ENCODE measurements at places on chromosomes 4 and X.

DNA sequence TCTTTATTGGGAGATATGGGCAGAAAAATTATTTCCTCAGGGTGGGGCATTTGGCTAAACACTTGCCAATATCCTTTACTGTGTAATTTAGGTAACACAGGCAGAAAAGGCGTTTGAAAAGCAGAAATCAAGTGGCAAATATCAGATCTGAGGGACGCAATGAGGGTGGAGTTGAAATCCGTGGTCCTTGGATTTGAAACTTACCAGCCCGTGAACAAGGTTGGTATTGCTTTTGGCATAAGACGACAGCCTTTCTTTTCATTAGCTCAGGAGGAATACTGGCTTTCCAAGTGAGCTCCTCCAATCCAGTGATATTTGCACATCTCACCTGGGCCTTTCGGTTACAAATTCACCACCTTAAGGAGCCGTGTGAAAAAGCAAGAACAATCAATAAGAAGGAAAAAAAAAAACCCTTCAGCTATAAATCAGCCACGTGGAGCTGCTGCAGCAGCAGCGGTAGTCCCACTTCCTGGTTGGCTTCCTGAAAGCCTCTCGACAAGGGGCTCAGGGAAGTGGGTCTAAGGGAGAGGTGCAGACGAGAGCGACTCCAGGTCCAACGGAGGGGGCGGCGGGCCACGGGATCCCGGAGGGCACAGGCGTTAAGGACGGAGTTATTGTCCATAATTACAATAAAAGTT is 734 bp upstream of the GALNT7 start:
- DNase-seq = no peak

- DNase-seq = no peak
Measured at GRCh38 chrX:115949900-115950822, 220.4 kb upstream of the AGTR2 start.

DNA sequence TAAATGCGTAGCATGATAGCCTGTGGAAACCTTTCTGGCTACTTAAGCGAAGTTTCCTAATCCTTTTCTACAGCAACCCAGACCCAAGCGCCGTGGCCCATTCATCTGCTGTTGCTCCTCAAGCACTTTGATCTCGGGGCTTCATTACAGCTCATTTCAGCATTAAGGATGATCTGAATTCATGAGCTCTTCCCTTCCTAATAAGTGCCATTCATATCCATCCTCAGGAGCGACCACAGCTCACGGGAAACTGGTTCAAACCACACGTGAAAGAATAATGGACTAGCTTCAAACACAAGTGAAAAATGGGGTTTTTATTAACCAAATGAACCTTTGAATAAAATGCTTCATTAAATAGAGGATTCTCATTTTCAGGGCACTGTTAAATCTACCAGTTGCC is 202.6 kb upstream of the LEF1 start:
- DNase-seq = no peak

GRCh38 chr4:149708513-149709130 is 107.0 kb downstream of the IQCM start:
- DNase-seq = no peak

DNA sequence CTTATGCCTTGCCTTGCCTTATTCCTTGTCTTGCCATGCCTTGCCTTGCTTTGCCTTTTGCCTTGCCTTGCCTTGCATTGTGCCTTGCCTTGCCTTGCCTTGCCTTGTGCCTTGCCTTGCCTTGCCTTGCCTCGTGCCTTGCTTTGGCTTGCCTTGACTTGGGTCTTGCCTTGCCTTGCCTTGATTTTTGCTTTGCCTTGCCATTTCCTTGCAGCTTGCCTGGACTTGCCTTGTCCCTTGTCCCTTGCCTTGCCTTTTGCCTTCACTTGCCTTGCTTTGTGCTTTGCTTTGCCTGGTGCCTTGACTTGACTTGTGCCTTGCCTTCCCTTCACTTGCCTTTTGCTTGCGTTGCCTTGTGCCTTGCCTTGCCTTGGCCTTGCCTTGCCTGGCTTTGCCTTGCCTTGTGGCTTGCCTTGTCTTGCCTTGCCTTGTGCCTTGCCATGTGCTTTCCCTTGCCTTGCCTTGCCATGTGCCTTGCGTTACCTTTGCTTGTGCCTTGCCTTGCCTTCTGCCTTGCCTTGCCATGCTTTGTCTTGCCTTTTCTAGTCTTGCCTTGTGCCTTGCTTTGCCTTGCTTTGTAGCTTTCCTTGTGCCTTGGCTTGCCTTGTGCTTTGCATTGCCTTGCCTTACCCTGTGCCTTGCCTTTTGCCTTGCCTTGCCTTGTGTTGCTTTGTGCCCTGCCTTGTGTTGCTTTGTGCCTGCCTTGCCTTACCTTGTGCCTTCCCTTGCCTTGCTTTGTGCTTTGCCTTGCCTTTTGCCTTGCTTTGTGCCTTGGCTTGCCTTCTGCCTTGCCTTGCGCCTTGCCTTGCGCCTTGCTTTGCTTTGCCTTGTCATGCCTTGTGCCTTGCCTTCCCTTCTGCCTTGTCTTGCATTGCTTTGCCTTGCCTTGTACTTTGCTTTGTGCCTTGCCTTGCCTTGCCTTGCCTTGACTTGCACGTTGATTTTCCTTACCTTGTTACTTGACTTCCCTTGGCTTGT is 92.8 kb downstream of the TAB3 start:
- no peak for DNase-seq

DNA sequence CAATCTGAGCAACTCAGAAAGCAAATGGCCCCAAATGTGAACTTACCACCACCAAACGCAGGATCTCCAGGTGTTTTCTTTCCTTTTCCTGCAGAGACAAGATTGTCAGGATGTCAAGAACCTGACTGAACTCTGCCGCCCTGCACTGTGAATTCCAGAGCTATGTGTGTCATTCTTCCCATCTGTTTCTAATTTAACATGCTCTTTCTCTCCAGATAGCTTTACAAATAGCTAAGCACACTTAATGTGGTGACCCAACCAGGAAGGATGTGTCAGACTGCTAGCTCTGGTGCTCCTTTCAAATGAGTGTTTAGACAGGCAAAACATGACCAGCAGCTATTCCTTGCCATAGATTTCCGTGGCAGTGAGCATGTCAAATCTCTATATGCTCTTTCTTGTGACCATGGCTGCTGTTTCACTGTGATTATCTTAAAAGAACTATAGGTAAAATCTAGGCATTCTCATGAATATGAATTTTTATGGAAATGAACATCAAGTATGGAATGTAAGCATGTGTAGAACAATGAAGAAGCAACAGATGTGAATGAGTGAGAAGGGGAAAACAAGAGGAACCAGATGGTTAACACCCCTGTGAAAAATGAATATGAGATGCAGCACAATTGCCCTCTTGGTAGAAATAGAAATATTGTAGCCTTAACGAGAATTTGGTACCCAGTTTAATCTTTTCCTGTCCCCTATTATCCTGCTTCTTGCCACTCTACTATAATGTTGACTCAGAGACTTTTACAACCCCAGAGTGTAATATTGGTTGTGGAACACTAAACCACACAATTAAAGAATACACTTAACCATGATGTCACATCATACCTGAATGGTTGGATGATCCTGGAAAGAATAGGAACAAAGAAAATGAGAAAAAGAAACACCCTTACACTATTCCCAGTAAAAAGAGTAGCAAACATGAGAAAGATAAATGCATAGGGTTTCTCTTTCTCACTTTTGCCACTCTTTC is 247.8 kb upstream of the DKK2 start:
- no peak for DNase-seq

- no peak for DNase-seq
Measured at GRCh38 chr4:150251752-150252190, 173.5 kb downstream of the DCLK2 start.

GRCh38 chr4:55574252-55574651 is 17.8 kb downstream of the PDCL2 start:
- no peak for DNase-seq

DNA sequence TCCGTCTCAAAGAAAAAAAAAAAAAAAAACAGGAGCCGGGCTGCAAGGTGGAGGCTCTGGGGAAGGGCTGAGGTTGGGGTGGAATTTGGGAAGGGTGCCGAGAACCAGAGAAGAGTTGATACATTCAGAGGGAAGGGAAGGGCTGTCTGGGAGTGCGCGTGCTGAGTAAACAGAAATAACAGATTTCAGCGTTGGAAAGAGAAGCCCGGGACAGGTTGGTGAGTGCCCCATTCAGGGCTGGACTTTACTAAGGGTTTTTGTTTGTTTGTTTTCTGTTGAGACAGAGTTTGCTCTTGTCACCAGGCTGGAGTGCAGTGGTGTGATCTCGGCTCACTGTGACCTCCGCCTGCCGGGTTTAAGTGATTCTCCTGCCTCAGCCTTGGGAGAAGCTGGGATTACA is 1.7 kb upstream of the IL3RA start:
- DNase-seq = no peak

DNA sequence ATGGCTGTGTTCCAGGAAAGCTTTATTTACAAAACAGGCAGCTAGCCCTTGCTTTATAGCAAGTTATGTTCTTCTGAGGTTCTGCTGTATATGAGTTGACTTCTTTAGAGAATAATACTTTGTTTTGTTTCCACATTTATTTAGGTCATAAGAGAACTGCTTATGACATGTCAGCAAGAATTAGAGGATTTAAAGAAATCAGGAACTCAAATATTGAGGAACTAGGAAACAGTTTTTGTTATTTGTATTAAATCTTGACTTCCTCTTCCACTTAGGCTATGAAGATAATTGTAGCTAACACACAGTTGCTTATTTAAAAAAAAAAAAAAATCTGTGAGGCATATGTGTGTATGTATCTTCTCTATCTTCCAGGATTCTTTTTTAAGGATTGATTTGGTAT is 14.3 kb downstream of the ZRSR2 start:
- no peak for DNase-seq

DNA sequence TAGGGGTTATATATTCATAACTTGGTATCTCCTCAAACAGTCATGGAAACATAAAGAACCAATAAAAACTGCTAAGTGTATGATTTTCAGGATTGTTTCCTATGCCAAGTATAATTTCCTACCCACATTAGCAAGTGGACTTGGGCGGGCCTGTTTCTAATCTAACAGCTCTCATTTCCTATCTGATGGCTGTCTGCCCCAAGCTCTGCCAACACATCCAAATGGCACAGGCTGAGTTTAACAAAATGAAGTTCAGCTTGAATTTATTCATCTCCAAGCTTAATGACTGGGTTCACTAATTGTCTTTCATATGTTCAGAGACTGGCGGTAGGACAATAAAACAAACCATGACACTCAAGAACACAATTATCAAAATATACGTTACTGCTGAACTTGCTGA is 55.5 kb upstream of the S100G start:
- no peak for DNase-seq

GRCh38 chrX:34350561-34351335 is 218.6 kb upstream of the FAM47A start:
- no peak for DNase-seq

DNA sequence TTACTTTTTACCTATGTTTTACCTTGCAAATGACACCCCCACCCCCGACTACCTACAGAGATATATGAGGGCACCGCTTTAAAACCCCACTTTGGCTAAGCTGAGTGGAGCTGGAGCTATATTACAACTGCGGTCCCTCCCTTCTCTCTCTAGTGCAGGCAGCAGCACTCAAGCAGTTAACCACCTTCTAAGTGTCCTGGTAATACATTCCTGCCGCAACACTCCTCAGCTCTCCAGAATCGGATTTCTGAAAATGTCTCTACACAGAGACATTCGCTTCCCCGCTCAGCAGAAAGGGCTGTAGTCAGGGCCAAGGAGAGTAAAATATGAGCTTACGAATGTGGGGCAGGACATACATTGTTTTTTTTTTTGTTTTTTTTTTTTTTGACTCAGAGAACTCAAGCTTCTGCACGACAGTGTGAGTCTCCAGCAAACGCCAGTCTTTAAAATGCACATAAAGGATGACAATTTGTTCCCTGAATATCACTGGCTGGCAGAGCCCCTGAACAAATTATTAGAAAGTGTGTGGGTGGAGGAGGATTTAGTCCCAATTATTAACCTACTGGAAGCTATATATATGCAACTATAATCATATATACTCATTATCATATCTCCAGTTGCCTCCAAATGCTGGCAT is 287.0 kb upstream of the TET2 start:
- no peak for DNase-seq

- no peak for DNase-seq
Measured at GRCh38 chrX:38654302-38654701, 93.0 kb downstream of the TSPAN7 start.

- no peak for DNase-seq
Measured at GRCh38 chrX:38871129-38872029, 70.1 kb downstream of the MID1IP1 start.

DNA sequence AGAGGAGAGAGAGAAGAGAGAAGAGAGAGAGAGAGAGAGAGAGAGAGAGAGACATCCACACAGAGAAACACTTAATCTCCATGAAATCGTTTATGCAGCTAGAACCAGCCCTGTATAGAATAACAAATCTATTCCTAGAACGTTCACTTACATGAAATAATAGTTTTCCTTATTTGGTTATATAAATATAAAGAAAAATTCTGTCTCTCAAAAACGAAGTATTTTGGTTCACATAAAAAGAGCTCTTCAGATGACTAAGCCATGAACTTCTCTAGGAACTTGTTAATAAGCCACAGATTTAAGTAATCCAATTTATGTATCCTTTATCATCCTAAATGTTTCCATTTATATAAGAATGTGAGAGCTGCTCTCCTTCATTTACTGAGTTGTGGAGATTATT is 1315.1 kb upstream of the PCDH7 start:
- no peak for DNase-seq

- DNase-seq = no peak
Measured at GRCh38 chr4:57081651-57082621, 28.2 kb downstream of the IGFBP7 start.

GRCh38 chrX:115892787-115893671 is 277.5 kb upstream of the AGTR2 start:
- DNase-seq = no peak

DNA sequence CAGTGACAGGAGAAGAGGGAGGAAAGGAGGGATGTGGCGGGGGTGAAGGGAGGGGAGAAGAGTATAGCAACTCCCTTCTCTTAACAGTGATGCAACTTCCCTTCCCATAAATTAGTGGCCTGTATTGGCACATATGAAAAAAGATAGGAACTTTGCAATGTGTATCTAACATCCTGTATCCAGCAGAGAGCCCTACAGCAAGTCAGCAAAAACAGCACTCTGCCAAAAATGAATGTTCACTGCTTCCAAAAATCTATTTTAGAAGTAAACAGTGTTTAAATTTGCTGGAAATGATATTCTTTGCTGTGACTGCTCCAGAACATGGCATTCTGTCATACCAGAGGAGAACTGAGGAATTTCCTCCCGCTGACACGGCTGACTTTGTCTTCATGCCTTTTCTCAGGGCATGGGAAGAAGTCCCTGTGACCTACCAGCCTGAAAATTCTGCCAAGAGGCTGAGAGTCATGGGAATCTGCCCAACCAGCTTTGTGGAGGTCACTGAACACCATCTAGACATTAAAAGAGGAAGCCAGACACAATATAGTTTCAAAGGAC is 343.4 kb upstream of the RASGEF1B start:
- no peak for DNase-seq

DNA sequence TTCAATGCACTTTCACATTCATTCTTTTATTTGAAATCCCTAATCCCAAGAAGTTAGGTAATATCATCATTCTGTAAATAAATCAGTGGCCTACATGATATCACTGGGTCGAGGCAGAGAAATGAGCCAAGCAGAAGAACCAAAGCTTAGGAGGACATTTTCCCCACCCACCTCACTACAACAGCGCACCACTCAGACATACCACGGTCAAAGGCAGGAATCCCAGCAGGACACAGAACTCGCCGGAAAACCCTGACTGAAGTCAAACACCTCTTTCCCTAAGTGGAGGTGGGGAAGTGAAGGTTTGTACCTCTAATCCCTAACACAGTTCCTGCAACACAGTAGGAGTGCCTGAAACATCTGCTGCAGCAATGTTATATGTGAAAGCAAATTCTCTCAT is 21.5 kb downstream of the RELL1 start:
- DNase-seq = no peak
